ENCODE measurements at places on chromosomes 3 and 15. TPM values are rescaled to one million over a fixed set of nuclear protein-coding genes. Genes with fewer than 3 reads are reported as not detected.

Gene WWTR1
- 0.11 TPM for total RNA-seq

Gene BFSP2
- total RNA-seq = 33.1 TPM

GRCh38 chr3:33659856-33660434 is 58.1 kb downstream of the CLASP2 start:
- no peak for DNase-seq

Gene KNG1
- total RNA-seq = not detected

DNA sequence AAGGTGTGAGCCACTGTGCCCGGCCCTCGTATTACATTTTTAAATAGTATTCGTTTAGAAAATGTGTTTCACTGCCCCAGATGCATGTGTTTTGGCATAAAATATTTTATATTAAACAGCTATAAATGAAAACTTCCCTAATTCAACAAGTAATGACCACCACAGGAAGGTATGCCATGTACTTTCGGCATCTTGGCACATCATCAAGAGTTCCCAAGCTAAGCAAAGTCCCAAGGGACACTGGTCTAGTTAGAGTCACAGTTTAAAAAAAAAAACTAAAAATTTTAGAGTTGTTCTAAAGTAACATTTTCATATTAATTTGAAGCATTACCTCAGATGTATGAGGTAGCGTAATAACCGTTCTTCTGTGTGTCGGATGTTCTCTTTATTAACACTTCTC is 15.6 kb upstream of the ARPP19 start:
- no peak for DNase-seq

All from Karpas-422 (cell line).